ENCODE measurements at places on chromosomes 7 and 10. TPM values are rescaled to one million over a fixed set of nuclear protein-coding genes. Genes with fewer than 3 reads are reported as not detected.
A peak's percentile ranks its signal among the peaks of the same experiment; 100 is the strongest.

DNA sequence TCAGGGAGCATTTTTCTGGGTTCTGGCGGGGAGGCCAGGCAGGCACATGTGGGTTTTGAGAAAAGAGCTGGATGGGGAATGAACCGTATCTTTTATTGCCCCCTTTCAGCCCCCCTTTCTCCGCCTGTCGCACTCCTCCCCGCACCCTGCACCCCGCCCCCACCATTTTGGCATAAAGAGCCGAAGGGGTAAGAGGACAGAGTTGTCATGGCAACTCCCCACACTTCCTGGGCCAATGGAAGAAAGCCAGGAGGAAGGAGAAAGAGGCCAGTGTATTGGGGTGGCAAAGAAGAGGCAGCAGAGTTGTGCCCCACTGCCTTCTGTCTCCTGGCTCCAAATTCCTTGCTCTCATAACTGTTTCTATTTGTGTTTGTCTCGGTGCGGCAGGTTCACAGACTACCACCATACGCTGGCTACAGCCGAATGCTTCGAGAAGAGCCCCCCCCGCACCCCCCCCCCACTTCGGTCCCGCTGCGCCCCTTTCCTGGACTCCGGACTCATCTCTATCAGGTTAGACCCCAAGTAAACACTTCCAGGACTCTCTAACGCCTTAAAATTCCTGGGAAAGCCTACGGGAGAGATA lies 3.4 kb downstream of the KCNIP2 start:
- no peak for DNase-seq

DNA sequence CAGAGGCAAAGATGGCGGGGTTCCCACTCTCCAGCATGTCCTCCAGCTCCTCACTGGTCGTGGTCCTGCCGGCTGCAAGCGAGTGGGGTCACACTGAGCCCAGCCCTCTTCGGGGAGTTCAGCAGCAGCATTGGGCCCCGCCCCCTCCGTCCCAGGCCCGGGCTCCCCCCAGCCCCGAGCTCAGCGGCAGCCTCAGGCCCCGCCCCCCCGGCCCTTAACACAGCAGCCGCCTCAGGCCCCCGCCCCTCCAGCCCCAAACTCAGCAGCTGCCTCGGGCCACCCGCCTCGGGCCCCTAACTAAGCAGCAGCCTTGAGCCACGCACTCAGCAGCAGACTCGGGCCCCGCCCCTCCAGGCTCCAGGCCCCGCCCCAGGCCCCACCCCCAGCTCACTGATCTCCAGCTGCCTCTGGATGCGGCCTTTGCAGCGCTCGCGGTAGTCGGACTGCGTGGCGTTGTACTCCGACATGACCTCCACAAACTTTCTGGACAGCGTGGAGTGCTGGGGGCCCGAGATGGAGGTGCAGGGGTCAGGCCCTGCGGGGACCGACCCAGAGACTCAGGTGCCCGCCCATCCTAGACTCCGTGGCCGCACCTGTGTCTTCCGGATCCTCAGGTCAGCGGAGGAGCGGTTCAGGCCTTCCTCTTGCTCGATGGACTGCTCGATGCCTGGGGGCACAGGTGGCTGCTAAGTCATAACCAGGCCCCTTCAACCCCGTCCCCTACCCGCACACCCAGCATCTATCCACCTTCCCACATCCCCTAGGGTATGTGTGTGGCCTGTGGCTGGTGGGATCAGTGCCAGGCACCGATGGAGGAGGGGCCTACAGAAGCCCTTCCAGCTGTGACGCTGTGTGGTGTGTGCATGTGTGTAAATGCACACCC lies 15.5 kb downstream of the STX1A start:
- DNase-seq = peak; percentile 63

PRKAR1B gene
- 20.5 TPM for total RNA-seq

DNA sequence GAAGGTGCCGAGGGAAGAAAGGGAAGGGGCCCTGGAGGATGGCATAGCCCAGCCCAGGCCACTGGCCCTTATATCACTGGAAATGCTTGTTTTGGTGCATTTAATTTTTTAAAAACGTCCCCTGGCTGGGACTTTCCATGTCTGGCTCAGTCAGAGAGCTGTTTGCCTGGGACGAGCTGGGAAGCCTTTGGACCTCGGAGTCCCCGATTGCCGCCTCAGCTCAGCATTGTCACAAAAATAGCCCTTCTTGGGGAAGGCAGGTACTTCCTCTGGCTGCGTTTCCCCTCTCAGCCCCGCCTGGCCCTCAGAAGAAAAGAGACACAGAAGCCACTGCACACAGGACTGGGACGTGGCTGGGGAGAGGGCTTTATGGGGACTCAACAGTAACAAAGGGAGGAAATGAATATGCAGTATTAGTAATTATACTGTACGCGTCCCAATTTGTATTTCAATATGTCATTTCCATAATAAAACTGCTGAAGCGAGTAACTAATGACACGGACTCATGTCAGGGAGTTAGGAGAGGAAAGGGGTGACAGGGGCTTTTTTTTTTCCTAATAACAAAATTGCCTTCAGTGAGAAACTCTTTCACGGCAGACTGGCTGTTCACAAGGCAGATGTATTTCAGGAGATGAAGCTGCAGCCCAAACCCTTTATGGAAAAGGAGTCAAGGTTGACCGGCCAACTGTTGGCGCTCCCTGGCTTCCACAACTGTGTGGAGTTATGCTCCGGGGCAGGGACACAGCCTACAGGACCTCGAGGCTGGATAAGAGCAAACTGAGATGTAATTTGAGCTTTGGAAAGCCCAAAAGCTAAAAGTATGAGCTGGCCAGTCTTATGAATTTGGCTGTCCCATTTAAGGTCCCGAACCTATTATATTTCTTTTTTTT lies 31.0 kb upstream of the MXI1 start:
- DNase-seq = no peak

DNA sequence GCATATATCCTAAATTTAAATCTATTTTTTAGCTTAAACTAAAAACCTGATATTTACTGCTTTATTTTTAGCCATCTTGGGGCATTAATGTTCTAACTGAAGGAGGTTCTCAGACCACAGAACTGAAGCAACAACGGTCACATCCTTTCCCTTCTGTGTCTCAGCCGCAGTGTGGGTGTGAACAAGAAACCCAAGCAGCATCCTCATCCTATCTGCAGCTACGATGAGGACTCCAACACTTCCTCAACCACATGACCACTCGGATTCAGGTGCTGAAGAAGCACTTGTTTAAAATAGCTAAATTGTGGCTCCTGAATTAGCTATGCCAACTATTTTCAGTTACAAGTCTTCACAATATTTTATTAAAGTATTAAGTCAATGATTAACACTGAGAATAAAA lies 5.3 kb downstream of the ESYT2 start:
- no peak for DNase-seq

TTYH3 gene
- total RNA-seq = 32.3 TPM

TMEM184A gene
- 142 TPM for total RNA-seq

DNA sequence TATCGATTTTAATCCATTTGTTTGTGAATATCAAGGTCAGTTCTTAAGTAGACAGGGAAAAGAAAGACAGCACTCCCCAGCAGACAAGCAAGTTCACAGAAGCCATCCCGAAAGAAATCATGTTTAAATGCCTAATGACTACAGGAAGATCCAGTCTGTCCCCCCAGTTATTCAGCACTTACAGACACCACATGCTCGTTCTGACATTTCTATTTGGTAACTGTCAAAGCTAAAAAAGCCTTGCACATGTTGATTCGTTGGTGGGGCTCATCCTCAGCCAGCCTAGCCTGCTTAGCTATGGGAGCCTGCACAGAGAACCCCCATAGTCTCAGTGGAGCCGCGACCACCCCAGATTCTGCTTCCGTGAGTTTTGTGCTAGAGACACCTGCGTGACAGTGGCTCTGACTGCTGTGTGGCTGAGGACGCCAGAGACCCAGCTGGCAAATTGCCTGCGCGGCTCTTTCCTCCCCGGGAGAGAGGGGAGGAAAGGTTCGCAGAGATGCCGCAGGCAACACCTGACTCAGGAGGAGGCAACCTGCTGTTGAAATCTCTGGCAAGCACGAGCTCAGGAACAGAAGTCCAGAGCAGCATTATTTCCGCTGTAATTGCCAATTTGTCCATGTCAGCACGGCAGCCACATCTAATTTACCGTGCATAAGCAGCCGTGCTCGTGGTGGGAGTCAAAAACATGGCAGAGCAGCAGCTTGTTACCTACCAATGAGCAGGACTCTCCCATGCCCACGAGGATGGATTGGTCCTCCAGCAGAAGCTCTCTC lies 194.2 kb downstream of the GPAM start:
- no peak for DNase-seq

DNA sequence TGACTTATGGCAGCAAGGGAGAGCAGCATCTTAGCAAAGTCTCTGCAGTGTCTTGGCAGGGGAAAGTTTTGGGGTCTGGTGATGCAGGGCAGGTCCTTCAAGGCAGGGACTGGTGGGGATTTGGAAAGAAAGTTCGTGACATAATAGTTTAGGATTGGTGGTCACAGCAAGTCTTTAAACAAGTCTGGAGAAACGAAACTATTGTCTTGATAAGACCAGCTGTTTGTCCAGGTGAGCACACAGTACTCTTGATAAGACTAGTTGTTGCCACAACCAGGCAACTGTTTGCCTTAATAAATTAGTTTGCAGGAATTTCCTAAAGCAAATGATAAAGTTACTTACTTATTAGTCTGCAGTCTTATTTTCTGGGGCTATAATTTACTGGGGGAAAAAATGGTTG lies 136.1 kb downstream of the AKR1D1 start:
- DNase-seq = no peak

DNA sequence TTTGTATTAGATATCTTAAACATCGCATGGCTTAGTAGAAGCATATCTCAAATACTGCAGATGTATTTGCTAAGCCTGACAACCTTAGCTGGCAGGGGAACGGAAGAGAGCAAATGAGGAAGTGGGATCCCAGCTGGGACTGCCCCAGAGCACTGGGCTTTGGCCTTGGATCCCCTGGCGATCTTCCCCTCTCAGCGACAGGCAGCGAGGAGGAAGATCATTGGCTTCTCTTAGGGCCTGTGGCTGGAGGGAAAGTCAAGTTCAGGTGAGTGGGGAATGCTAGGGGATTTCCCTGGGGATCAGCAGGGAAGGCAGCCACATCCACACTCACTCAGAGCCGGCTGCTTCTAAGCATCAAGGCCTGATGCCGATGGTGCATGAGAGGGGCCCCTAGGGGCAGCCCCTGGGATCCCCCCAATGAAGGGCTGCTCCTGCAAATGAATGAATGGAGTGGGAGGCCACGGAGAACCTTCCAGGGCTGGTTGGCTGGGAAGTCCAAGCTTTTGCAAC lies 42.0 kb downstream of the LYZL2 start:
- no peak for DNase-seq

DNA sequence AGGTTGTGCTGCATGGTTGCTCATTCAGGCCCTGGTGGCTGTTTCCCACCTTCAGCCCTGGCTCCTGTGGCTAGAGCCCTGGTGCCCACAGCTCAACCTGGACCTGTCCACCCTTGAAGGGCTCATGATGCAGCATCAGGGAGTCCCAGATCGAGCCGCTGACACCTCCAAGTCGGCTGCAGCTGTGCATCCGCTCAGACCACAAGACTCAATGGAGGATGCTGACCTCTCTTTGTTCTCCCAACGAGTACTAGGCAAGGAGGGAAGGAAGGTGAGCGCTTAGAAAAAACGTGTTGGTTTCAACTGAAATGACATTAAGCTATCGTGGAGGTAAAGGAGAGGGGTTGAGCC lies 9.5 kb upstream of the C10orf95 start:
- no peak for DNase-seq

- no peak for DNase-seq
Measured at GRCh38 chr7:70638158-70639107, 493.5 kb upstream of the GALNT17 start.

OR9A2 gene
- total RNA-seq = not detected

DNA sequence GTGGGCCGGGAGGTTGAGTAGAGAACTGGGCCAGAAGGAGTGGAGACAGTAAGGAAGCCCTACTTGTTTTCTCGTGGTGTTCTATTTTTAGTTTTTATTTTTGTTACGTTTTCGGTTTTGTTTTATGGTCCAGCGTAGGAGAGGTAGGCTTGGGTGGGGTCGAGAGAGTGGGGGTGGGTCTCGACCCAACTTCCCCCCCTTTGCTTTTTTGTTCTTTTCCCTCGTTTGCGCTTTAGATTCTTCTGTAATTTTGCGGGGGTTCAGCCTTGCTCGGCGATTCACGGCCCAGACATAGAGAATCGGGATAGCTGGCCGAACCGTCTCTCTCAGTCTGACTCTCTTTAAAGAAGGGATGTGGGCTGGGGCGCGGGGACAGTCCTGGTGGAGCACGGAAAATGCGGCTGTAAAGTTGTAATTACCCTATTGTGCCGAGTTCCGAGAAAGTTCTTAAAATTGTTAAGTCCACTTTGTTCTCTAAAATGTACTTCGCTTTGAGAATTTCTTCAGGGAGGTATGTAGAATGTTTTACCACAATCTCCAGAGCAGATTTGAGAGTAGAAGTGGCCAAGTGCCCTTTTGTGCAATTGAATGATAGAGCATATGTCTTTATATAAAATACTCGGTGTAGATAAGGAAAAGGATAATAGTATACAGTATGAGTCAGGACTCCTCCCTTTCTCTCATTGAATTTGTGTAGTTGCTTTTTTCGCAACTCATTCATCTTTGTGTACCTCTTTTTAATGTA lies 816 bp downstream of the DMTF1 start:
- peak; percentile 46 for DNase-seq

- no peak for DNase-seq
Measured at GRCh38 chr10:35910234-35910633, 268.1 kb upstream of the FZD8 start.

RAMP3 gene
- total RNA-seq = 47.2 TPM

ADIRF gene
- 790 TPM for total RNA-seq

- DNase-seq = peak; percentile 77
Measured at GRCh38 chr7:30406664-30407425, 71.7 kb downstream of the NOD1 start.

PIK3AP1 gene
- total RNA-seq = 3.3 TPM

GRCh38 chr7:134691546-134692343 lies 45.1 kb downstream of the BPGM start:
- DNase-seq = peak; percentile 50

GRCh38 chr7:107580716-107581383 lies 804 bp downstream of the BCAP29 start:
- no peak for DNase-seq

DNA sequence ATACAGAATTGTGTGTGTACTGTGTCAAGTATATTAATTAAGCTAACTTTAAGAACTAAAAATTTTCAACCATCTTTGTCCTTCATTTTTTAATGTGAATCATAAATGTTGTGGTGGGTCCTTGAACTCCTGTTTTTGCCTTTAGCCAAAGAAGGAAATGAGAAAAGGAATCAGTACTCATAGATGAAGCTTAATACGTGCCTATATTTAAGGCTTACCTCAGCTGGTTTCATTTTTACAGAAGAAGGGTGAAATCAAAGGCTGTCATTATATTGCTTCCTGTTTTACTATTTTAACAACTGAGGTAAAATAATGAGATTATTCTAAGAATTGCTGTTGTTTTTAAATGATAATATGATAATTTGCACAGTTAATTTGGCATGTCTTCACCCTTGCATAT lies 6.3 kb upstream of the SNX13 start:
- DNase-seq = no peak

- DNase-seq = peak; percentile 70
Measured at GRCh38 chr10:124588736-124589490, 127.3 kb downstream of the LHPP start.

DNA sequence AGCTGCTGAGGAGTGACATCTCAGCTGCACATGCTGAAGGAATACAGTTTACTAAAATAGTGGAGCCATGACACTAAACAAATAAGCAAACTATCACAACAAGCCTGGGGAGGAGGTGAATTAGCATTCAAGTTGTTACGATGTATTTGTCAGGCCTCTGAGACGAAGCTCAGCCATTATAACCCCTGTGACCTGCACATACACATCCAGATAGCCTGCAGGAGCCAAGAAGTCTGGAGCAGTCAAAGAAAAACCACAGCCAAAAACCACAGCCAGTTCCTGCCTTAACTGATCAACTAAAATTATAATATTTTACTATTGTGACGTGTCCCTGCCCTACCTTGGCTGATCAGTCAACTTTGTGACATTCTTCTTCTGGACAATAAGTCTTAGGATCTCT lies 68.6 kb downstream of the NSUN6 start:
- no peak for DNase-seq

CTTNBP2 gene
- 16.6 TPM for total RNA-seq

CARD11 gene
- total RNA-seq = 52.3 TPM

Measured in ureter (tissue), 1 donor.